Effector CD4-positive, alpha-beta T cell (primary cell): ENCODE measurements at places on chromosomes 5 and 9.

- no peak for DNase-seq
Observed at GRCh38 chr5:17352223-17352622, 134.8 kb downstream of the BASP1 start.

DNA sequence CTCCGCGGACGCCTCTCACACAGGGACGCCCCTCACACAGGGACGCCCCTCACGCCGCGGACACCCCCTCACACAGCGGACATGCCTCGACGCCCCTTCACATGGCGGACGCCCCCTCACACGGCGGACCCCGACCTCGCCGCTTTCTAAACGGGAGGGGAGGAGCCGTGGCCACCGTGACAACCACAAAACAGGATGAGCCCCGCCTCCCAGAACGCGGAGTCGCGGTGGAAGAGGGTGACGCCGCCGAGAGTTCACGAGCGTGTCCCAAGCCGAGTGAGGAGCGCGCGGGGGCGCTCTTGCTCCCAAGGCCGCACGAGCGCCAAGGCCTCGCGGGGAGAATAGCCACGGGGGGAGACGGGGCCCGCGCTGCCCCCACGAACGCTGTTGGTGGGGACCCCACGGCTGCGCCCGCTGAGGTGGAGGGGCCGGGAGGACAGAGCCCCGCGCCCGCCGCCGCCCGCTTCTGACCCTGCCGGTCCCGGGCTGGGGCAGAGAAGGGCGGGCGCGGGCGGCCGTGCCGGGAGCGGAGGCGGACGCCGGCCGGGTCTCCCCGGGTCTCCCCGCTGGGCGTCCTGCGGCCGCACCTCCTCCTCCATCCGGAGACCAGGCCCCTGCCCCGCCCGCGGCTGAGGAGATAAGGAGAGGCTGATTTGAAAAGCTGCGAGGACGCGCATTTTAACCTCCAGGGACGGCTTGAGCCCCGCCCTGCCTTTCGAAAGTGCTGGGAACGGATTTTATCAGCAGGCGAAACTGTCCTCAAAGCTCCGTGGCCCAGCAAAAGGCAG, 3.9 kb upstream of the NKD2 start:
- peak; percentile 4 for DNase-seq

- DNase-seq: no peak
Observed at GRCh38 chr5:26856238-26856637, 182.1 kb downstream of the CDH9 start.

DNA sequence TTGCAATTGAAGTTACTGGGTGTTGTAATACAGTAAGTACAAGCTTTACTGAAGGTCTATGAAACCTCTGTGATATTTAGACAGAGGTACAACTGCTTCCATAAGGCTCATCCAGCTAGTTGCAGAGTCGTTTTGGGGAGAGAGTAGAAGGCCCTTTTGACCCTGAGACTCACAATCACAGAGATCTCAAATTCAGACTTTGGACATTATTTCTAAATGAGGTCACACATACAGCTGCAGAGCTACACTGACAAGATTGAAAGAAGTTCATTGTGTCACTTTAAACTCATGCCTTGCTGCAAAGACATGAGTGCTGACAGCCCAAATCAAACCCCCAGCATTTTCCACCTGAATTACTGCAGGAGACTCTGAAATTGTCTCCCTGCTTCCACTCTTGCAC, 205.9 kb upstream of the TMEM161B start:
- no peak for DNase-seq

DNA sequence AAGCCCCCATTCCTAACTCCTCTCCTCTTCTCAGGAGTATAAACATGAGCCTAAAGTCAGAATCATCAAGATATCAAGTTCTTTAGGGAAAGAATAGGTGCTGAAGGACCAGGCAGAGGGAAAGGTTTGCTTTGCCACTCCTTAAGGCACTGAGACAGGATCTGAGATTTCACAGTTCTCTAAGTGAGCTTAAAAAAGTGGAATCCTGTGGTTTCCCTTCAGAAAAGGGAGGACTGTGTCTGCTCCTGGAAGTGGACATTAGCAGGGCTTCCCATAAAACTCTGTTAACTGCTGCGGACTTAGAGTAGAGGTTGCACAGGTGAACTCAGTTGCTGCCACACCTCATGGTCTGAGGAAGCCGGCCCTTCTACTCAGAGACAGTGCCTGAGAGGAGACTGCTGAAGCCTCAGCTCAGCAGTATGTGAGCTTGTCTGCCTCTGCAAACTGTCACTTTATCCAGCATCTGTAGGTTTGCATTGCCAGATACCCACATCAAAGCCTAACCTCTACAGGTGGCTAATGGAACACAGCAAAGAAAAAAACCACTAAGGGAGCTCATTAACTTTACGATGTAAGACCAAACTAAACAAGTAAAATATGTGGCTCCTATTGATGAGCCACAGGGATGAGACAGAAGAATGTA, 42.9 kb downstream of the RIC1 start:
- DNase-seq: no peak

- no peak for DNase-seq
Observed at GRCh38 chr5:76230711-76231285, 147.6 kb downstream of the SV2C start.
